Activated T-helper 1 cell treated with anti-CD3 and anti-CD28 coated beads, Interleukin-12 subunit alpha, Interleukin-12 subunit beta, Interleukin-2, Interleukin-4 antibody, amounts not matched to agents 30 ng/mL and 10 ng/mL and 1 ng/mL, durations not matched to agents 14 hours and 24 hours and 36 hours (primary cell): ENCODE measurements at places on chromosomes 4 and X.

GRCh38 chr4:110165382-110166286 is 32.8 kb downstream of the ELOVL6 start:
- no peaks in the 10 kb centered on the region for H3K27me3 ChIP-seq
- H3K36me3 ChIP-seq: peaks cover 26% of the 10 kb centered on the region
- peak; percentile 57 for DNase-seq
- peak overlapping the region; percentile 99 for H3K27ac ChIP-seq

DNA sequence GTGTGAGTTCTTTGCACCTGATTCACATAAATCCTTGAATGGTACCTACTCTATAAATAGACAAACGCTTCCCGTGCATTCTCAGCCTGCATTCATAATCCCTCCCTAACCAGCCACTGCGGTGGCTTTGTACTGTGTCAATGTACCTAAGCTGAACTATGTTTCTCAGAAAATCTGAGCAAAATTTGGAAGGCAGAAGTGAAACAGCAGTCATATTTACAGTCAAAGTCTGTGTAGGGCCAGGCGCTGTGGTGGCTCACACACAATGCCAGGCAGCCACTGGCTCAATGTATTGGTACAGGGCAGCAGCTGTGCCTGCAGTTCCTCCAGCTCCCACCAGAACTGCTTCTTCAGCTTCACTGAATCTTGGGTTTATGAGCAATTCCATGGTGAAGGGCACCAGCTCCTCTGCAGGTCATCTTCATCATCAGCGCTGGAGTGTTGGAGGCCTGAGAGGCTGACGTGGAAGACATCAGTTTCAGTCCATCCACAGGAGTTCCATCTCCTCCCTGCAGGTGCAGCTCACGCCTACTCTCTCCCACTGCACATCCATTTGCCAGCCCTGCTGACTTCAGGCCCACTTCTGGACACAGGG is 32.3 kb upstream of the IRF2 start:
- peak overlapping the region; percentile 60 for H3K27ac ChIP-seq
- H3K4me3 ChIP-seq: peak overlapping the region; percentile 30
- peaks cover 43% of the 10 kb centered on the region for H3K4me1 ChIP-seq
- H3K27me3 ChIP-seq: no peaks in the 10 kb centered on the region
- H3K36me3 ChIP-seq: peaks cover 8% of the 10 kb centered on the region

- no peak overlapping the region for H3K4me3 ChIP-seq
- no peaks in the 10 kb centered on the region for H3K27me3 ChIP-seq
- no peak overlapping the region for H3K27ac ChIP-seq
- H3K4me1 ChIP-seq: no peaks in the 10 kb centered on the region
Observed at GRCh38 chrX:106397788-106398538, 213.8 kb upstream of the RADX start.

GRCh38 chrX:79133904-79134303 is 10.6 kb upstream of the GPR174 start:
- peak overlapping the region; percentile 21 for H3K27ac ChIP-seq
- DNase-seq: no peak
- no peak overlapping the region for H3K4me3 ChIP-seq
- H3K36me3 ChIP-seq: peaks cover 4% of the 10 kb centered on the region
- no peaks in the 10 kb centered on the region for H3K27me3 ChIP-seq
- H3K4me1 ChIP-seq: peaks cover 20% of the 10 kb centered on the region

GRCh38 chr4:81541161-81541945 is 69.6 kb upstream of the RASGEF1B start:
- no peaks in the 10 kb centered on the region for H3K27me3 ChIP-seq
- DNase-seq: no peak
- H3K4me1 ChIP-seq: no peaks in the 10 kb centered on the region
- no peaks in the 10 kb centered on the region for H3K36me3 ChIP-seq

- no peak overlapping the region for H3K27ac ChIP-seq
- DNase-seq: no peak
- no peaks in the 10 kb centered on the region for H3K36me3 ChIP-seq
- H3K4me1 ChIP-seq: no peaks in the 10 kb centered on the region
- peaks cover 2% of the 10 kb centered on the region for H3K27me3 ChIP-seq
Observed at GRCh38 chr4:17315459-17315858, 196.4 kb downstream of the QDPR start.

- no peaks in the 10 kb centered on the region for H3K27me3 ChIP-seq
- no peaks in the 10 kb centered on the region for H3K36me3 ChIP-seq
- no peak for DNase-seq
Observed at GRCh38 chr4:151045907-151046306, 30.8 kb upstream of the LRBA start.

DNA sequence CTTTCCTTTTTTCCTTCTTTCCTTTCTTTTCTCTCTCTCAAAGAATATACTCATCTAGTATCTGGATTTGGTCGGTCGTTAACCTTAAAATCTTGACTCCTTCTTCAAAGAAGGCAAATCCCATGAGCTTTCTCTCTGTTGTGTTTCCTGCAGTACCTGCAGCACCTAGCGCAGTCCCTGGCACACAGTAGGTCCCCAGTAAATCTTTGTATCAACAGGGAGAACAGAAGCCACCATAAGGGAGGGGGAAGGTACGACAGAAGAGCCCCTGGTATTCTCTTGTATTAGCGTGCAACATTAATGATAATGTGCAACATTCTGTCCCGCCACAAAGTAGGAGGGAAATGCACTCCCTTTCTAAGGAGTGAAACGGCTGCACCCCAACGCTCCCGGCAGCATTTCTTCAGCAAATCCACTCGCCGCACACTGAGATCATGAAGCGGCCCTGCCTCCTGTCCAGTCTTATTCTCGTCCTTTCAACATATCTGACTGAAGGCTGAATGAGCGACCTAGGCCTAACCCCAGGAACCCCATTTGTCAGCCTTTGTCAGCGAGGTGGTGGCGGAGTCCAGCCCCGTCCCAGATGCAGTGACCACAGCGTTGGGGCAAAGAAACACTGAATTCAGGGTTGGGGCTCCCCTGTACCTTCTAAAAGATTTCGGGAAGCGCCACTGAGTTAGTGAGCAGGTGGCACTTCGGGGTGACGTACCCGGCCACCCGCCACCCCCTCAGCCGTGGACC is 133.7 kb downstream of the AMELX start:
- H3K27ac ChIP-seq: no peak overlapping the region
- peaks cover 20% of the 10 kb centered on the region for H3K27me3 ChIP-seq
- H3K4me1 ChIP-seq: no peaks in the 10 kb centered on the region
- no peaks in the 10 kb centered on the region for H3K36me3 ChIP-seq

DNA sequence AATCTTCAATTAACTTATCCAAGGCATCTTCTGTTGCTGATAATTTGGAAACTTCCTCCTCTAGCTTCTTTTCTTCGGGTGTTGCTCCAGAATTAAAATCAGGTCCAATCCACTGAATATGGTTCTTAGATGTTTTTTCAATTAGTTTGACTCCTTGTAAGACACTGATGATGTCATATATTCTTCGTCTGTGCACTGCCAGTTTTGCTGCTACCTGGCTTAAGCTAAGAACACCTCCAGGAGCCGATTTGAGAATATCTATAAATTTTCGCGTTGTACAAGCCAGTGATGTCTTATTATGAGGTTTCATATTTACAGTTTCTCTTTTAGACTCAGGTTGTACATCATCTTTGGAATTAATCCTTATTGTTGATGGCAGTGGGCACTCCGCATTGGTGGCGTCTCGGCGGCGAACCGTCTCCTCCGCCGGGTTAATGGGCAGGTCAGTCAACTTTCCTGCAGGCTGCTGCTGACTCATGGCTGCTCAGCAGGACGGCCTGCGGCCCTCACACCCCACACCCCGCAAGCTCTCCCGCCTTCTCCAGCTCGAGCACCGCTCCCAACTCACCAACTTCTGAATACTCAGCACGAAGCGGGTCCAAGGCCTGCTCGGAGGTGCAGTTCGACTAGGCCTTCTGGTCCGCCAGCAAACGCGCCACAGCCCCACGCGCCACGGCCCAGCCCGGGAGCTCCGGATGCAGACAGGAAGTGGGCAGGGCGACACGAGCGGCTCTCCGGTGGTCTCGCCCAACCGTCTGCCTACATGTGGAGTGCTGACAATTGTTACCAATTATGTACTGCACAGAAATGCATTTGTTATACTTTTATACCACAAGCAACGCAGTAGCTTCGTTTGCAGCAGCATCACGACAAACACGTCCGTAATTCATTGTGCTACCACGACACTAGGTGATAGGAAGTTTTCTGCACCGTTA is 49.2 kb upstream of the FHL1 start:
- no peaks in the 10 kb centered on the region for H3K27me3 ChIP-seq
- no peak overlapping the region for H3K27ac ChIP-seq
- DNase-seq: no peak
- no peaks in the 10 kb centered on the region for H3K4me1 ChIP-seq
- H3K36me3 ChIP-seq: no peaks in the 10 kb centered on the region

DNA sequence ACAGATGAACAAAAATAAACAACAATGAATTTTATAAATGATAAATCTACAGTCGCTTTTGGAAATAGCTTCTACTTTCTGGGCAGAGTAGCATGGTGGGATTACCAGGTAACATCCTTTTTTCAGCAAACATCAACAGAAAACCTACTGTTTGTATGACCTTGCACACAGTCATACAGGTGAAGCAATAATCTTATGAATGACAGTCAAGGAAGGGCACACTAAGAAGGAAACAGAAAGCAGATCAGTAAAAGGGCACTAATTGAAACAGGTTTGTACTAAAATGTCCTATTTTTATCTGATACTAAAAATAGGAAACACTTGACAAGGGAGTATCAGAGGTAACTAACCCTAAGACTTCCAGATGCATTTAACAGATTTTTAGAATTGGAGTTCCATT is 108.9 kb downstream of the DLG3 start:
- no peak overlapping the region for H3K4me3 ChIP-seq
- DNase-seq: no peak
- no peak overlapping the region for H3K27ac ChIP-seq
- H3K36me3 ChIP-seq: no peaks in the 10 kb centered on the region
- peaks cover 10% of the 10 kb centered on the region for H3K27me3 ChIP-seq

GRCh38 chrX:138996268-138996667 is 284.8 kb upstream of the FGF13 start:
- no peaks in the 10 kb centered on the region for H3K27me3 ChIP-seq
- H3K4me1 ChIP-seq: no peaks in the 10 kb centered on the region
- DNase-seq: no peak
- H3K27ac ChIP-seq: no peak overlapping the region

- peaks cover 2% of the 10 kb centered on the region for H3K27me3 ChIP-seq
- no peak for DNase-seq
- no peak overlapping the region for H3K27ac ChIP-seq
- no peak overlapping the region for H3K4me3 ChIP-seq
- H3K4me1 ChIP-seq: no peaks in the 10 kb centered on the region
Observed at GRCh38 chr4:169229571-169230028, 41.2 kb downstream of the SH3RF1 start.

- DNase-seq: no peak
- no peak overlapping the region for H3K4me3 ChIP-seq
- H3K27me3 ChIP-seq: peaks cover 2% of the 10 kb centered on the region
Observed at GRCh38 chrX:72316408-72317110, 10.8 kb upstream of the CITED1 start.

DNA sequence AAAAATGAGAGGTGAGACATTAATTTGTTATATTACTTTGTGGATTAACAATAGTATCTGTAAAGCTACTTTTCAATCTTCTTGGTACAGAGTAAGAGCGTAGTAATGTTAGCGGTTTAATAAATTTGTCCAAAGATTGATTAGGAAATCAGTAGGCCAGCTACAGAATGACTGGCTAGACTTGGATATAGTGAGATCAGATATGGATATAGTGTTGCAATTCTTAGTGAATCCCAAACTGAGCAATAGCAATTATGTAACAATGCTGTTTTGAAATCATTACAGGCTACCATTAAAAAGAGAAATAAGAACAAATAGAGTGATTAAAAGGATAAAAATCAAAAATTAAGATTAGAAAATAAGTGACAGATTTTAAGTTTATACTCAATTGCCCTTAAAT is 847 bp upstream of the UGT2A2 start:
- DNase-seq: no peak
- no peak overlapping the region for H3K27ac ChIP-seq
- no peak overlapping the region for H3K4me3 ChIP-seq
- H3K36me3 ChIP-seq: no peaks in the 10 kb centered on the region
- H3K27me3 ChIP-seq: no peaks in the 10 kb centered on the region

DNA sequence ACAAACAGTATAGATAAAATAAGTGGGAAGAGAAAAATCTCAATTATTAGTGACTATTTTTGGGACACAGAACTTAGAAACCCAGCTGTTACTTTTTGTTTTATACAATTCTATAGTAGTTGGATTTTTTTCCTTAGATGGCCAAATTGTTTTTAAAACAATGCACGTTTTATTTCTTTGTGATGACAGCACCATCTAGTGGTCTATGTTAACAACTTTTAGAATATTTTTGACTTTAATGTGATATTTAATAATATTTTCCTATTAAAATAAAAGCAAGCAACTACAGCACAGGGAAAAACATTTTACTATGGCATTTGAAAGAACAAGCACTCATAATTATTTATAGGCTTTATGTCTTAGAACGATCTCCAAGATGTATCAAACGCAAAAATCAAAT is 5.6 kb upstream of the SMIM31 start:
- H3K36me3 ChIP-seq: no peaks in the 10 kb centered on the region
- no peak overlapping the region for H3K4me3 ChIP-seq
- no peaks in the 10 kb centered on the region for H3K4me1 ChIP-seq
- no peak for DNase-seq

DNA sequence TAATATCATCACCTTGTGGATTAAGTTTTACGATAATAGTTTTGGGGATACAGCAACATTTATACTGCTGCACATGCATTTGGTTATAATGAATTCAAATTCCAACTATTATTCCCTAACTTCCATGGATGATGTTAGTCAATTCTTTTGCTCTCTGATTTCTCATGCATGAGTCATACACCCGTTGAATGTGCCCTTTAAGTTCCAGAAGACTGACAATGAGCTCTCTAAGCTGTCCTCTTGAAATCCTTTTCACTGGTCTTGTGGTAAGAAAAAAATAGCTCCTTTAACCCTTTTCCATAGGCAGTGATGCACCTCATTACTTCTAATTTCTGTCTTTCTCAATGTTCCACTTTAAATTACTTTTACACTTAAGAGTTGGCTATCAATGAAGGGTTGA is 1095.2 kb upstream of the POU3F4 start:
- DNase-seq: no peak
- H3K27me3 ChIP-seq: no peaks in the 10 kb centered on the region
- H3K4me1 ChIP-seq: no peaks in the 10 kb centered on the region
